Fibroblast of mammary gland (primary cell): ENCODE measurements at places on chromosomes 12 and 14.

DNA sequence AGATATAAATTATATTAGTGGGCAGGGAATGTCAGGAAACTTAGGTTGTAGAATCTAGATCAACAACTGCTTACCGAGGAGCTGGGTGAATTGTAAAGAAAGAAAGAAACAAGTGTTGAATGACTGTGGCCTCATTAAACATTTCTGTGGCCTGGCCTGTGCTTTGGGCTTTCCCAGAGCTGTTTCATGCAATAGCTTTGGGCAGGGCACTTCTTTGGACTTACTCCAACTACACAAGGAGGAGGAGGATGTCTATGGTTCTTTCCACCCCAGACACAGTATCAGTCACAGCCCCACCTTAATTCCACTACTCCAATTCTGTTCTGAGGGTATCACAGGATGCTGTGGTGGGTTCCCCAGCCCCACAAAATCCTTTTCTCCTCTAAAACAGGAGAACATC lies 38.0 kb downstream of the DPF3 start:
- DNase-seq: peak; percentile 37

DNA sequence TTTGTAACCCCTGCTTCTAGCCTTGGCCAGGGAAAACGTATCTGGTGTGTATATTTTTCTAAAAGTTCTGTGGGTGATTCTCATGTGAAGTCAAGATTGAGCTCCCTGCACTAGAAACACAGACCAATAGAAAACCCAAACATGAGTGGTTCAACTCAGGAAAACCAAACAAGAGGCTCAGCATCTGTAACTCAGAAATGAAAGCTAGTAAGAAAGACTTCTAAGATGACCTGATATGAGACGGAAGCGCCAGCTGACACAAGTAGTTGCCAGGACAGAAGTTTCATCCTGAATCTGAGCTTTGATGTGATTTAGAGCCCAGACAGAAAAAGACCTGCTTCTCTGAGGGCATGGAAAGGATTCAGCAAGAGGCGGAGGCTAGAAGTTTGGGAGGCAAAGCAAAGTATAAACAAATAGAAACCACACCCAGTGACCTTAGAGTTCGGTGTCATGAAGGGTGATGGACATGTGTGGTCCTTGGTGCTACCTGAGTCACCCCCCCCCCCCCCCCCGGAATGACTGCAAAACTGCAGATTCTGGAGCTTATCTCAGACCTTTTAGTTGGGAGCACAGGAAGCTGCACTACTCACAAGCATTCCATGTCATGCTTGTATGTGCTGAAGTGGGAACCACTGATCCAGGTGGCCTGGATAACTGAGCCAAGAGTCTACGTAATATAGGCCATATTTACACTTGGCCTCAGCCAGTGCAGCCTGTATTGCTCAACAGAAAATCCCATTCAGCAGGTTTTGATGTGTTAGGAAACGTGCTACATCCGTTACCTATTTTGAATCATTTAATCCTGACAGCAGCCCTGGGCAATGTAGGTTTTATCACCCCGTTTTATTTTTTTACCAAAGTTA lies 191.3 kb downstream of the ANO6 start:
- peak; percentile 37 for DNase-seq

- DNase-seq: peak; percentile 94
These were observed 107.1 kb downstream of the GPR135 start for GRCh38 chr14:59358102-59358501.

DNA sequence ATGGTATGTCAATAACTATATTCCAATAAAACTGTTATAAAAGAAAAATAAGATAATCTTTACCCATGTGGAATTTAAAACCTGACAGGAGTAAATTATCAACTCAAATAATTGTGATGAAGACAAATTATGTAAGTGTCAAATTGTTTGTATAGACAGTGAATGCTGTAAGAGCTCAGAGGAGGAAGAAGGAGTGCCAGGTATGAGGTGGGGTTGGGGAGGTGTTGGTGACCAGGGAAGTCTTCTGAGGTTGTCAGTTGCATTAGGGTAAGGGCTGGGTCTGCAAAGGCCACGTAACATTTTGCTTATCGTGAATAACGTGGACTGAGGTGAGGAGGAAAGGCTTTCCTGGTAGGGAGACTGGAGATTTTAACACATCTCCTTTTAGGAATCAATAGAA lies 2.5 kb upstream of the MAX start:
- no peak for DNase-seq

GRCh38 chr14:99475179-99475578 lies 5.5 kb downstream of the SETD3 start:
- peak; percentile 52 for DNase-seq

- DNase-seq: peak; percentile 63
These were observed 231.2 kb downstream of the ETNK1 start for GRCh38 chr12:22856178-22856577.
